Vagina (tissue), 2 donors: ENCODE measurements at places on chromosomes 6 and 20.

DNA sequence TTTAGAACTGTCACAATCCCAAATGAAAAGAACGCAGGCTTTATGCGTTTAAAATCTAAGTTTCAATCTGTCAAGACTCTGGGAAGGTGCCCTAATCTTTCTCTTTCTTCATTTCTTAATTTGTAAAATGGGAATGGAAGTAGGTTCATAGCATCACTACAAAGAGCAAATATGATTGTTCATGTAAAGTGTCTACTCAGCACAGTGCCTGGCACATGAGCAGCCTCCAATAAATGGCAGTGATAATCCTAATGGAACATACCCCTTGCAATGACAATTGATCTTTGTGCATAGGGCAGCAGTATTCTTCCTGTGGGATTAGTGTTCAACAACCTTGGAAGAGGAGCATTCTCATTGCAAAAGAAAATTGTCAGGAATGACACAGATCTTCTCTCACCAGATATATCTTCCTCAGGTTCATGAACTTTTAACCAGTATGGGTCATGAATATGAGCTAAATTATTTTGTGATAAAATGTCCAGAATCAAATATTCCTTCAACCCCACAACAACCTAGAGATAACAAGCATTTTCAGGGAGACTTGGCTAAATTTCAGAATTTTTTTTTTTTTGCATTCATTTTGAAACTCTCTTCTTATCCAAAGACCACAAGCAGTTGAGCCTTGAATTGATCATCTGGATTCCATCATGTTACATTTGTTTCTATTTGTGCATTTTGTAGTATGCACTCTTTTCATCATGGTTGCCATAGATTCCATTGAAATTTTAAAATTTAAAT lies 149.1 kb downstream of the TBX18 start:
- no peak for DNase-seq

DNA sequence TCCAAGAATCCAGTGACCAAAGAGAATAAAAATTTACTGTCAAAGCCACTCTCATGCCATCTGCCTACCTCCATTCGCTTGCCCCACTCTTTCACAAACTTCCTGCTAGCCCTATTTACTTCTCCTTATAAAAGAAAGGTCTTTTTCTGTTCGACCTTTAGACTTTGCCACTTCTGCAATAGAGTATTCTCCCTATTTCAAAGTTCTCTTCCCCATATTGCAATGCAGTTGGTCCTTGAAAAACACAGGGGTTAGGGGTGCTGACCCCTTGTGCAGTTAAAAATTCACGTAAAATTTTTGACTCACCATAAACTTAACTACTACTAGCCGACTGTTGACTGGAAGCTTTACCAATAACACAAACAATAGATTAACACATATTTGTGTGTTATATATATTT lies 15.0 kb downstream of the CCN2 start:
- no peak for DNase-seq

GRCh38 chr6:8658416-8658815 lies 223.1 kb upstream of the SLC35B3 start:
- DNase-seq: no peak

GRCh38 chr6:159727717-159728445 lies 575 bp downstream of the WTAP start:
- no peak for DNase-seq

DNA sequence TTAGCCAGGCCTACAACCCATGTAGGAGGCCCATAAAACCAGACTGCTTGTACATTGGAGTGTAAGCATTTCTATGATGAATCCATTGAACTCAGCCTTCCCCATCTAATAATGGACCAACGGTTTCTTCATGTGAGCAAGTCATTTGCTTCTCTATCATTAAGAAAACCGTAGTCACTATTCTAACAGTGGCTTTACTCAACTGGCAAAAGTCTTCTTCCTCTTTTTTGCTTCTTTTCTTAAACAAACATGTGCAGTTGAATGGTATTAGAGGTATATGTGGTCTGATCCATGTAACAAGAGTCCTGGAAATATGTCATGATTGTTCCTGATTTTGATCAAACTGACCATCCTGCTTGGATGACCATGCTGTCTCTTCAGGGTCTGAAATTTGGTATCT lies 132.4 kb upstream of the STXBP5 start:
- DNase-seq: no peak

- DNase-seq: no peak
These were observed 322.8 kb downstream of the ZFAND3 start for GRCh38 chr6:38142178-38142902.
